ENCODE measurements at places on chromosomes 1 and 21.

GRCh38 chr1:165492845-165493373 is 48.0 kb upstream of the RXRG start:
- no peak for DNase-seq

DNA sequence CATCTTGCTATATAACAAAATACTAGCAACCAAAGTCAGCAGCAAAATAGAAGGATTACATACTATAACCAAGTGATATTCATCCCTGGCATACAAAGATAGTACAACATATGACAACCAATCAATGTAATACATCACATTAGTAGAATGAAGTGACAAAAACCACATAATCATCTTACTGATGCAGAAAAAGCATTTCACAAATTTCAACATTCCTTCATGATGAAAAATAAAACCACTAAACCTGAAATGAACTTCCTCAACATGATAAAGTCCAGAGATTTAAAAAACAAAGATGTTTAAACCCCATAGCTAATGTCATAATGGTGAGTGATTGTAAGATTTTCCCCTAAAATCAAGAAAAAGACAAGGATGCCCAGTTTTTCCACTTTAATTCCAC is 18.6 kb downstream of the RO60 start:
- no peak for DNase-seq

DNA sequence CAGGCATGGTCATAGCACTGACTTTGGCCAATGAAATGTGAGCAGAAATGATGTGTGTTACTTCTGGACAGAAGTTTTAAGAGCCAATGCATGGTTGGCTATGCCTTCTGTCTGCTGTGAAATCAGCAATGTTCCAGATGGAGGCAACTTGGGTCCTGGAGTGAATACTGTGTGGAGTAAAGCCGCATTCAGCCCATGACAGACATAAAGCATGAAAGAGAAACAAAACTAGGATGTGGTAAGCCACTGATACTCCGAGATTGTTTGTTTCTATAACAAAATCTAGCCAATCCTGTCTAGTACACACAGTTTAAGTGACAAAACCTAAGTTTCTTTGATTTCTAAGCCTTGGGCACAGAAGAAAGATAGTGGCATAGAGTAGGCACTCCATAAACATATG is 47.1 kb upstream of the ARHGAP29 start:
- DNase-seq: no peak

- DNase-seq: peak; percentile 19
These were observed 31.7 kb upstream of the KHDRBS1 start for GRCh38 chr1:31981972-31982371.

DNA sequence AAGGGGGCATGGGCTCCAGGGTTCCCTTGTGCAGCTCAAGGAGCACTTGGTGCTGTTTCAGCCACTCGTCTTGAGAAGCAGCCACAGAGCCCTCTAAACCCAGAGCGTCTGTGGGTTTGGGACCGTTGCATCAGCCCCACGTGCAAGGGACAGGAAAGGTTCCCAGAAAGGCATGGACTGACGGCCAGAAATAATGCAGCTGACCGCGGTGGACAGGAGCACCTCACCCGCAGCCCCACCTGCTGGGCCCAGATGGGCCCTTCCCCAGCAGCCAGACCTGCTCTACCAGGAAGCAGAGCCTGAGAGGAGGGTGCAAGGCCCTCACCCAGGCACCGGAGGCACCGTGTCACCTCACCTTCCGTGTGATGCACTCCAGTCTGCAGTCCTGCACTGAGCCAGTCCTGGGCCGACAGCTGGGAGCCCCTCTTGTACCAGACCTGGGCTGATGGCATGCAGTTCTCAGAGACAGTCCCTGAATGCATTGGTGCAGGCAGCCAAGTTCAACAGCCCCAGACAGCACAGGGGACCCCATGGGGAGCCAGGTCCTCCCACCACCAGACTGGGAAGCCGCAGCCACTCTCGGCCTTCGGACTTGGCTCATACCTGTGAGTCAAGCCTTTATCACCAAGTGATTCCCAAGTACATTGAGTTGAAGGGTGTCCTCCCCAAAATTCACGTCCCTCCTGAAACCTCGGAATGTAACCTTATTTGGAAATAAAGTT is 4.8 kb upstream of the TFF3 start:
- DNase-seq: no peak

- no peak for DNase-seq
These were observed 50.8 kb downstream of the HS2ST1 start for GRCh38 chr1:86965012-86965826.

GRCh38 chr1:18480315-18481189 is at the start of gene KLHDC7A:
KLHDC7A (plus strand) TSS chr1:18480930; CDS start chr1:18480982, 52 bp downstream.
- no peak for DNase-seq

DNA sequence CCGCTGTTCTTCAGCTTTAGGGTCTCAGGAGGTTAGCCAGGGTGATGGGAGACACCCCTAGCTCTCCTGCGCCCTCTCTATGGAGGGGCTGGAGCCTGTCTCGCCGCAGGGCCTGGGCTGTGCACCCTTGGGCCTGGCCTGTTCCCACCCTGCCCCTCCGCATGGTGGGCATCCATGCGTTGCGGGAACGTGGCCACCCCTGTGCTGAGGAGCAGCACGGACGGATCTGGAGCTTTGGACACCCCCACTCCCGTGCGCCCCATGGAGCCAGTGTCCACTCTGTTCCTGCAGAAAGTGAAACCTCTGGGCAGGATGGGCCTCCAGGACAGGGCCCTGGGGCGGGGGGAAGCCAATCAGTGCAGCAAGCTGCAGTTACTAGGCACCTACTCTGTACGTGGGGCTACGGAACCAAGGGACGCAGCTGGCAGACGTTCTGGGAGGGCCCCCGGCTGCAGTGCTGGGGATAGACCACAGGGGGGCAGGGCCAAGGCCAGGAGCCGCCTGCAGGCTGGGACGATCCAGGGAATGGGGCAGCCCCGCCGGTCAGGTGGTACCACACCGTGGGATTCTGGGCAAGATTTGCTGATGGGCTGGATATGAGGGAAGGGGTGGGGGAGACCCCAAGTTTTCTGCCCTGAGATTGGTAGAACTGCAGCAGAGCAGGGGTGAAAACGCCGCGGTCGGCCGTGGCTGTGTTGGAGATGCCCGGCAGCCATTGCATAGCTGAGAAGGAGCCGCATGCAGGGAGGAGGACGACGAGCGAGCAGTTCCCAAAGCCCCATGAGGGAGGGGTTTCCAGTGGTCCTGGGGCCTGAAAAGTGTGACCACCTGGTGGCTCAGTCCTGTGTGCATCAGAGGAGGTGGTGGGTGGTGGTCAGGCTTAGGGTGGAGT is 43.3 kb downstream of the TP73 start:
- DNase-seq: peak; percentile 22

- no peak for DNase-seq
These were observed 4.6 kb downstream of the POFUT2 start for GRCh38 chr21:45283035-45283610.

- peak; percentile 67 for DNase-seq
These were observed 44.5 kb upstream of the CRNN start for GRCh38 chr1:152458384-152459185.

- no peak for DNase-seq
These were observed 78.7 kb downstream of the PBX1 start for GRCh38 chr1:164637461-164638375.

- DNase-seq: no peak
These were observed 99.5 kb upstream of the CD55 start for GRCh38 chr1:207221934-207222351.

- no peak for DNase-seq
These were observed 18.7 kb upstream of the LBR start for GRCh38 chr1:225446595-225446960.

- no peak for DNase-seq
These were observed 338.1 kb downstream of the TGFB2 start for GRCh38 chr1:218683242-218683641.

DNA sequence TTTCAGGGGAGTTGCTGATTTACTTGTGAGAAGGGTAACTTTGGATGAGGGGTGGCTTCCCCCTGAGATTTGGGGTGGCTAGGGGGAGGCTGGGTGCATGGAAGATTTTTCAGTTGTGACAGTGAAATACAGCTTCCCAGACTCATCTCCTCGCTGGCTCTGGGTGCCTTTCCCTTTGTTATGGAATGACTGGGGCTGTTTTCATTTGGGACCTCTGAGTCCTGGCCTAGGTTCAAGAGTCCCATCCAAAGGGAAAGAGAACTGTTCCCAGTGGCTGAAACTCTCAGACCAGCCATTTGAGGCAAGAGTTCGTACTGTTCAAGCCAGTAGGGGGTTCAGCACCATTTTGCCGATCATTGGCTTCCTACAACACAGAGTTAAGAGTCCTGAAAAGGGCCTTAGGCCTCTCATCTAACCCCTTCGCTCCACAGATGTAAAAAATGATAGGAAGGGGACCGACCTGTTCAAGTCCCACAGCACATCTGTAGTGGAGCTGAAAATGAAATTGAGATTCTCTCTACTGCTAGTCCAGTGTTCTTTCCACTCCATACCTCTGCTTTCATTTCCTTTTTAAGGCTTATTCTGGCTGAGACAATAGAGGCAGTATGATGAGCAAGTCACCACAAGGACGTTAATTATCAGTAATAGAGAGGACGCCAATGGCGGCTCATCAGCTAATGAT is 958 bp downstream of the DDR2 start:
- DNase-seq: no peak

GRCh38 chr1:54245501-54245900 is 45.5 kb downstream of the MRPL37 start:
- no peak for DNase-seq

- DNase-seq: no peak
These were observed 94.0 kb downstream of the CLIC6 start for GRCh38 chr21:34762786-34763185.

- no peak for DNase-seq
These were observed 189.5 kb downstream of the ZSCAN20 start for GRCh38 chr1:33661811-33662454.

GRCh38 chr21:40404396-40404800 is 442.6 kb downstream of the DSCAM start:
- DNase-seq: no peak

- DNase-seq: no peak
These were observed 35.2 kb downstream of the CCN1 start for GRCh38 chr1:85615586-85616363.

- no peak for DNase-seq
These were observed 14.9 kb downstream of the SELL start for GRCh38 chr1:169696273-169697100.

DNA sequence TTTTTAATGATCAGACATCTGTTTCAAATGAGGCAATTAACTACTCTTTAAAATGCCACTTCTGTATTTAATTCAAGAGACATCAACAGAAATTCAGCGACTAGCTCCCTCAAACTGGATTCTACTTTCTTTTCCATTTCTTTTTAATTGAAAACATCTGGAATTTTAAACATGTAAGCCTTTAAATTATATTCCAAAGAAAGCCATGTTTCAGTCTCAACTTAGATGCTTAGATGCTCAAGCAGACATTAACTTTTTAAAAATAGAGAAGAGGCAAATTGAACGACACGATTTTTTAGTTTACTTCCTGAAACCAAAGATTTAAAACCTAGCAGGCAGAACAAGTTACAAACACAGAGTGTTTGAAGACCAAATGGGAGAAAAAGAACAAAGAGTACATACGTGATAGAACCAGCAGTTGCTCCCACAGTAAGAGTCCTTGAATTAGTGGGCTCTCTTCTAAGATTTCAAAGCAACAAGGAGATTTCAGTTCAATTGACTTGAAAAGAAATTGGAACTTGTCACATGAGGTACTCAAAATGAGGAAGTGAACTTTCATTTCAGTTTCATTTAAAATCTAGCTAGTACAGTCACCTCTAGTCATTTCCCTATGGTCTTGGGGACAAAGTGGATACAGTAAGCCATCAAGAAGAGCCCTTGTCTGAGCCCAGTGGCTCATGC is at the start of gene CTSS:
TSS of gene CTSS (minus strand) at position 483 of the 681 bp plus-strand sequence. CDS start 1,015 bp downstream, outside the sequence.
- DNase-seq: no peak

DNA sequence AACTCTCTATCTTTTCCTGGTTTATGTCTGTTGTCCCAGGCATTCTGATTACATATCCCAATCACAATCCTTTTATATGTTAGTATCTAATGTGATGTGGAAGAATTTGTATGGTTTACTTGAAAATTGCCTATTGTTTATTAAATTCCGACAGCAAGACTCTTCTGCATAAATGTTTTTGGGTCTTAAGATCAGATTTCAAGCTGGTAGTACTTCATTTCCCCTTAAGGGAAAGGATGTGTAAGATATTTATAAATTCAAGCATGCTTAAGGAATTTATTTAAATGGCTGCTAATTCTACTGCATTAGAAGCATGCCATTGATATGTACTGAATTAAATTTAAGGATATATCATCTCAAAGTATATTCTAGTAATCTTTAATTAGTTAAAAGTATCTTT is 20.4 kb upstream of the GPR88 start:
- DNase-seq: no peak

- DNase-seq: no peak
These were observed 14.8 kb upstream of the PIGM start for GRCh38 chr1:160046494-160047110.

DNA sequence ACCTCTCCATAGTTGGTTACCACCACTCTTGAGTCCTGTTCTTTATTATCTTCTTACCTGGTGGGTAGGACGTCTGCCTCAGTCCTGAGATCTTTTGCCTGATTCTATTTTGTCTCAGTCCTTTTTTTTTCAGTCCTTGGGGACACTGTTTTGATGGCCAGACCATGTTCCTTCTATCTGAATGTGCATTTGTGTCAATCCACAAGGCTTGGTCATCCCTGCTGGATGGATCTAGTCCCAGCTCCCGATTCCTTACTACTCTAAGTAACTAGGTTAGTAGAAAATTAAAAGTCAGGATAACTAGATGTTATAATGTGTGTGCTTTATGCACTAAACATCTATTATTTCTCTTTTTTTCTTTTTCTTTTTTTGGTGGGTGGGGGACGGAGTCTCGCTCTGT is 28.1 kb upstream of the AK4 start:
- DNase-seq: no peak

DNA sequence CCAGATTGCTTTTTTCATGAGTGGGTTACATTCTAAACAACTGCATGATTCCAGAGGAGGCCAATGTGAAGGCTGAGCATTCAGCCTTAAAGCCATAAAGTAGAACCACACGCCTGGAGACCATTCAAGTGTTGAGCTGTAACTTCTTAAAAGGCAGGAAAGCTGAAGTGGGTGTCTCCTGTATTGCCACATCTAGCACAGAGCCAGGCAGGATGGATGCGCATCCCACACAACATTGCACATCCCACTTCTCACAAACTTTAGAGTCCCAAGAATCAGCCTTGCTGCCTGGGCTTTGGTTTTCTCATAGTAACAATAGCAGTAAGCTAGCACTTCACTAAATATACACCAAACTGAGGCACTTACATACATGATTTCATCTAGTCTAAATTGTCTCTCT is 151.7 kb downstream of the DAB1 start:
- DNase-seq: no peak

GRCh38 chr1:102096162-102096561 is 99.4 kb upstream of the OLFM3 start:
- no peak for DNase-seq

GRCh38 chr1:5744341-5744740 is 247.9 kb downstream of the NPHP4 start:
- no peak for DNase-seq

GRCh38 chr1:17030206-17030605 is 18.5 kb upstream of the ATP13A2 start:
- DNase-seq: no peak
